ENCODE measurements at places on chromosomes 3 and 15.

- DNase-seq, result no peak
Observed at GRCh38 chr3:173371848-173372487, 25.6 kb upstream of the NLGN1 start.

DNA sequence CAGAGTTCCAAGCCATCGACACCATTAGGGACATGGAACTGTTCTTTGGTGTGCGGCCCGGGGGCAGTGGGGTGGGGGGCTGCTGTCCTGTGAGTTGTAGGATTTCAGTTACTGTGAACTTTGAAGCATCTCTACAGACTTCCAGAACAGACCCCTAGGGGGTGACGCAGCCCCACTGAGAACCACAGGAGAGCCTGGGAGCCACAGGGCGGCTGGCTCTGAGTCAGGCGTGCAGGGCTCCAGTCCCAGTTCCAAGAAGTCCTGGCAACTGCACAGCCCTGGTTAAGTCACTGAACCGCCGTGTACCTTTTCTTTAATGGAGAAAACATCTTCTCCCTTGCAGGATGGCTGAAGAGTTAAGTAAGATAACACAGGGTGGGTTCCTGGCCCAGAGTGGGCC is 23.5 kb upstream of the LRTM1 start:
- no peak for DNase-seq

DNA sequence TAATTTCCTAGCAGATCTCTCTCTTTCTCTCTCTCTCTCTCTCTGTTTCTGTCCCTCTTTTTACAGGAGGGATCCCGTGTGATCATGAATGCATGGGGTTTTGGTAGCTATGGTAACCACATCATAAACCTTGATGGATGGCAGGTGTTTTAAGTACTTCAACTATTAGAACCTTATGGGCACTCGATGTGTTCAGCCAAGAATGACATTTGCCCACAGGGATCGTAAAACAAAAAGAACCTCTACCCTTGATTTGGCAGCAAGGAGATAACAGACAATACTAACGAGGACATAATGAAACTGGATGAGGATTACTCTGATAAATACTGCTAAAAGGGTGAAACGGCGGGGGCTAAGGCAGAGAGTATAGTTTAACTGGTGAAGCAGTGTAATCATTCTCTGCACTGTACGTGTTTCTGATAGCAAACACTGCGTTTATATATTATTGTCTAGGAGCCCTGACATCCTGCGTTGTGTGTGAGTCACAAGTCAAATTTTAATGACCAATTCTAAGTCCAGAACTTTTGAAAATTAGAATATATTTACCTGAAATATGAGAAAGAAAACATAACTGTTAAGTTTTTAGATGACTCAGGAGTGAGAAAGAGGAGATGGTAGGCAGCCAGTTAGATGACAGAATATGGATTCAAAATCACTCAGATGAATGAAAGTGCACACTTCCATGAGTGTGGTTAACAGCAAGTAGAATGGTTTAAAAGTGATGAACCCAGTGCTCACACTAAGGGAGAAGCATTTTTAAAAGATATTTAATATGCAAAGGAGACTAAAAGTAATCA is 80.3 kb downstream of the OTOL1 start:
- DNase-seq, result no peak

- DNase-seq, result no peak
Observed at GRCh38 chr3:162994165-162994564, 1497.6 kb downstream of the OTOL1 start.

- DNase-seq, result no peak
Observed at GRCh38 chr3:32994045-32994444, 42.6 kb downstream of the CCR4 start.

GRCh38 chr15:51758645-51759044 is 7.2 kb downstream of the TMOD2 start:
- DNase-seq, result no peak

GRCh38 chr3:171284308-171285075 is 175.7 kb downstream of the TNIK start:
- no peak for DNase-seq

GRCh38 chr3:14849638-14850230 is 31.0 kb downstream of the FGD5 start:
- DNase-seq, result no peak

- DNase-seq, result no peak
Observed at GRCh38 chr3:49785565-49786356, 581 bp downstream of the IP6K1 start.

- no peak for DNase-seq
Observed at GRCh38 chr15:59797756-59798604, 108.9 kb upstream of the BNIP2 start.

DNA sequence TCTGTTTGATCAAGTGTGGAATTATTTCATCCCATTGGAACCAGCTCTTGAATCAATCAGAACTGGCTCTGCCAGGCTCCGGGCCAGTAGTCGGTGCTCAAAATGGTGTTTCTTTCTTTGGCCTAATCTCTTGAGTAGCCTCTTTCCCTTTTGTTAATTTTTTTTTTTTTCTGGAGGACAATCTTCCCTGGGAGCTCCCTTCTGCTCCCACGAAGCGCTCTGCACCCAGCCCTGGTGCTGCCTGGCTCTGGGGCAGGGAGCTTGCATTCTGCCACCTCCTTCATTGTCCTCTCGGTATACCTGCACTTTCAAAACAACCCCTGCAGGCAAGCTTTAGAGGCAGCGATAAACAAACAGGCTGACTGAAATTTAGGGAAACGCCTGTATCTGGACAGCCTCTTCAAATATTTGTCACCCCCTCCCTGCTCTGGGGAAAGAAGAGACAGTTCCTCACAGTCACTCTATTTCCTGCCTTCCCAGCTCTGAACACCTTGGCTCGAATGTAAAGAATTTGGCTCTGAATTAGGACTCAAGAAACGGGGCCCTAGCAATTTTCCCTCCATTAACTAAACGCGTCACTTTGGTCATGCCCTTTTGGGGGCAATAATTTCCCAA is 1.1 kb upstream of the THSD4 start:
- DNase-seq, result no peak

DNA sequence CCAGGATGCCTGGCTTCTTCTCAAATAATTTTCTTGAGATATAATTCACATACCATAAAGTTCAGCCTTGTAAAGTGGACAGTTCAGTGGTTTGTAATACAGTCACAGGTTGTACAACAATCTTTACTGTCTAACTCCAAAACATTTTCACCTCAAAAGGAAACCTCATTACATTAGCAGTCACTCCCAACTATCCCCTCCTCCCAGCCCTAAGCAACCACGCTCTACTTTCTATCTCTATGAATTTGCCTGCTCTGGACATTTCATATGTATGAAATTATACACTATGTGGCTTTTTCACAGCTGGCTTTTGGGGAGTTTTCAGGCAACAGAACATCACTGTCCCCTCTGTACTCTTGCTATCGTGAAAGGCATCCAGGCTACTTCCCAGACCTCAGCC is 17.5 kb downstream of the TGM5 start:
- no peak for DNase-seq

DNA sequence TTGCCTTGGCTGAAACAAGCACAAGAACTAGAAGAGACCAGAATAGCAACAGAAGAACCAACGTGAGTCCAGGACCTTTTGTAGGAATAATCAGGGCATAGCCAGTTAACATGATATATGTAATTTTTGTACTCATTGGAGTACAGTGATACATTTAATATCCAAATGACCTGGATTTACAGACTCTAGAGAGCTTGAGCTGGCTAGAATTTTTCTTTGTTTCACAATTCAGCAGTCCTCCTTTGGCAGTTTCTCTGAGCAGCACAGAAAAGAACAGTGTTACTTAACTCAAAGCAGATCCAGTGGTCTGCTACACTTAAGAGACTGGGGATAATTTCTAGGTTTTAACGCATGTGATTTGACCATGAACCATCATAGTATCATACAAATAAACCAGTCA is 245.7 kb downstream of the ADAMTSL3 start:
- no peak for DNase-seq

DNA sequence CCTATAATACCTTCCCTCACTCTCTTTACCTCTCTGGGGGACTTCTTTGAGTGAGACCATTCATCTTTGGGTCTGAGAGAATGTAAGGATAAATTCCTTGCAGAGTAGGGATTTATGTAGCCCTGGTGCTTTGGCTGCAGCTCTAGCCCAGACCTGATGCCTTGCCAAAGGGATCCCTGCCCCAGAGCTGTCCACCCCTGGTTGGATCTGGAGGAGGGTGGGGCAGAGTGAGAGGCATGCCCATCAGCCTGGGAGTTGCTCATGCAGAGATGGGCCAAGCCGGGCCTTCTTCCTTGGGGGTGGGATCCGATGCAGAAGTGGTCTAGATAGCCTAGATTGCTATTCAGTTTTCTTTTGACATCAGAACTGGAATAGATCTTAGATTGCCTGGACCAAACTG is 31.5 kb downstream of the RTP1 start:
- DNase-seq, result no peak

GRCh38 chr3:87288446-87288845 is 12.1 kb upstream of the POU1F1 start:
- DNase-seq, result no peak

- DNase-seq, result no peak
Observed at GRCh38 chr3:134718726-134719125, 67.9 kb upstream of the KY start.

DNA sequence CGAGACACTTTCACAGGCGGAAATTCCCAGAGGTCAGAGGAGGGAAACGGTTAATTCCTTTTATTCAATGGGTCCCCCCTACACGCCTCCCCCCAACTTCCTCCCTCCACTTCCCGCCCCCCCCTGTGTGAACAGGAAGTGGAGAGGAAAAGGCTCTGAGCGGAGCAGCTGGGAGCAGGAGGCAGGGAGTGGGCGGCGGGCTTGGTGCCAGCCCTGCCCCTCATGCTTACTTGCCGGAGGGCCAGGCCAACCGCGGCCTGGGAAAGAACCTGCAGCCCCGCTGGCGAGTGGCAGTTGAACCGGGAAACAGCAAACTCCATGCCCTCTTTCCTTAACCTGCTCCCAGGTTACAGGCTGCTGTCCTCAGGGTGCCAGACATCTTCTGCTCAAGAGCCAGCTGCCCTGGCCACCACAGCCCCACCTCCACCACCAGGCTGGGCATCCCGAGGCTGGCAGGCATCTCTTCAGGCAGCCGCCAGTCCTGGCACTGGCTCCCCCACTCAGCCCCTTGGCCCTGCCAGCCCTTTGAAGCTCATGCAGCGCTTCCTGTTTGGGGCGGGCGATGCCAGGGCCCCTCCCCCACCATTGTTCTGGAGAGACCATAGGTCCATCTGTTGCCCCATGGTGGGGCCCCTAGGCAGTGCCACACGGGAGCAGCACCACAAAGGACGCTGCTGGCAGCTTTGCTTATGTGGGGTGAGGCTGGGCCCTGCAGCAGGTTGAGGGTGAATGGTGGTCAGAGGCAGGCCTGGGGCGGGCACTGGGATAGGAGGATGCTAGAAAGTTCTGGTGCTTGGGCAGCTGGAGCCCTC is 12.9 kb downstream of the VPS18 start:
- peak; percentile 74 for DNase-seq

- DNase-seq, result no peak
Observed at GRCh38 chr3:9340472-9340902, 22.4 kb upstream of the THUMPD3 start.

- no peak for DNase-seq
Observed at GRCh38 chr3:147807776-147808175, 398.6 kb downstream of the ZIC1 start.

DNA sequence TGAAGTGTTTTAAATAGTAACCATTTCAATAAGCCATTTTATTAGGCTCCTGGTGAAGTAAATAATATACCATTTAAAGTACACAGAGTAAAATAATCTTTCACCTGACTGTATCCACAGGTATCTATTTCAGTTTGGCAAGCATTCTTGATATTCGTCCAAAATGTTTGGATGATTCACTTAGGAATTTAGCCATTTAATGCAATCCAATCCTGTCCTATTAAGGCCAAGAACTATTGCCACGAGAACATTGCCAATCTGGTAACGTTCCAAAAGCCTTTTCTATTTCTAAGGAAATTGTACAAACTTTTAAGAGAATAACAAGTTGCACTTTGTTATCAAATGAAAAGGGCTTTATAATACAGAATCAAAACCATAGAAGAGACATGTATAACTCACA is 209.8 kb upstream of the THRB start:
- no peak for DNase-seq

- no peak for DNase-seq
Observed at GRCh38 chr3:172311217-172311616, 137.0 kb downstream of the GHSR start.

GRCh38 chr3:8266730-8267131 is 234.9 kb upstream of the LMCD1 start:
- no peak for DNase-seq

DNA sequence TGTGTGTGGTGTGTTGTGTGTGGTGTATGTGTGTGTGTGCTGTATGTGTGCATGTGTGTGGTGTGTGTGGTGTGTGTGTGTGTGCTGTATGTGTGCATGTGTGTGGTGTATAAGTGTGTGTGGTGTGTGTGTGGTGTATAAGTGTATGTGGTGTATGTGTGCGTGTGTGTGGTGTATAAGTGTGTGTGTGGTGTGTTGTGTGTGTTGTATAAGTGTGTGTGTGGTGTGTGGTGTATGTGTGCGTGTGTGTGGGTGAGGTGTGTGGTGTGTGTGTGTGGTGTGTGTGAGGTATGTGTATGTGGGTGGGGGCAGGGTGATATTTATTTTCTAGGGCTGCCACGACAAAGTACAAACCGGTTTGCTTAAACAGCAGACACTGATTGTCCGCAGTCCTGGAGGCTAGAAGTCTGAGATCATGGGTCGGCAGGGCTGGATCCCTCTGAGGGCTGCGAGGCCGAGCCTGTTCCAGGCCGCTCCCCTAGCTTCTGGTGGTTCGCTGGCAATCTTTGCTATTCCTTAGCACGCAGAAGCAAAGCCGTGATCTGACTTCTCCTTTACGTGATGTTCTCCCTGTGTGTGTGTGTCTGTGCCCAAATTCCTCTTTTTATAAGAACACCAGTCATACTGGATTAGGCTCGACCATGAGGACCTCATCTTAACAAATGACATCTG is 160.2 kb downstream of the XXYLT1 start:
- DNase-seq, result no peak

DNA sequence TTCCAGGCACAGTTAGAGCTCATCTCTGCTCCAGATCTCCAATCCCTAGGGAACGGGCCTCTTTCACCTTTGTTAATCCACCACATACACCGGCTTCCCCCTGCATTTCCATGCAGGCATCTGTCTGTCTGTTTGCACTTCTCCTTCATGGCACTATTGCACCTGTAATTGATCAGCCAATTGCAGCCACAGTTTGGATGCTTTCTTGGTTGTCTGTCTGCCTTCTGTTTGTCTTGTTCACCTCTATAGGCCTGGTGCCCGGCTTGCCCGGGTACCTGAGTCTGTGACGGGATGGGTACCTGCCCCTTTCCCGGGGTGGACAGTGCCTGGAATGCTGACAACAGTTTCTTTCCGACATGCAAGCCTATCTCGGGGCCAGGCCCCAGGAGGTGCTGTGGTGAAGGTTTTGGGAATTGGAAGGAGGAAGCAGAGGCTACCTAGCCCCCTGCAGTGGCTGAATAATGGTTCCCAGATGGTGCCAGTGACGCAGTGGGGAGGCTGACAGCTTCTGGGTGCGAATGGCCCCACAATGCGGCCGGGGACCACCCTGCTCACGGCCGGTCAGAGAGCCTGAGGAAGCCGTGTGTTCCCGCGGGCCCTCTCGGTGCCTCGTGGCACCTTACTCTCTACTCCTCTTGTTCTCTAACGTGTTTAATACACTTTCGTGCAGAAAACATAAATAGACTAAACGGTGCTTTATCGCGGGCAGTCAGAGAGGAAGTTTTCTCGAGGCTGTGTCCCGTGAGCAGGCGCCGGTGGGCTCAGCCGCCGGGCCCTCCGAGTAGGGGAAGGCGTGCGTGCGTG is 31.3 kb upstream of the RAB6B start:
- no peak for DNase-seq
